ENCODE measurements at places on chromosomes 7 and 10. TPM values are rescaled to one million over a fixed set of nuclear protein-coding genes. Genes with fewer than 3 reads are reported as not detected.

GRCh38 chr7:94562525-94562924, 52.9 kb downstream of the CASD1 start:
- no peak for DNase-seq

DNA sequence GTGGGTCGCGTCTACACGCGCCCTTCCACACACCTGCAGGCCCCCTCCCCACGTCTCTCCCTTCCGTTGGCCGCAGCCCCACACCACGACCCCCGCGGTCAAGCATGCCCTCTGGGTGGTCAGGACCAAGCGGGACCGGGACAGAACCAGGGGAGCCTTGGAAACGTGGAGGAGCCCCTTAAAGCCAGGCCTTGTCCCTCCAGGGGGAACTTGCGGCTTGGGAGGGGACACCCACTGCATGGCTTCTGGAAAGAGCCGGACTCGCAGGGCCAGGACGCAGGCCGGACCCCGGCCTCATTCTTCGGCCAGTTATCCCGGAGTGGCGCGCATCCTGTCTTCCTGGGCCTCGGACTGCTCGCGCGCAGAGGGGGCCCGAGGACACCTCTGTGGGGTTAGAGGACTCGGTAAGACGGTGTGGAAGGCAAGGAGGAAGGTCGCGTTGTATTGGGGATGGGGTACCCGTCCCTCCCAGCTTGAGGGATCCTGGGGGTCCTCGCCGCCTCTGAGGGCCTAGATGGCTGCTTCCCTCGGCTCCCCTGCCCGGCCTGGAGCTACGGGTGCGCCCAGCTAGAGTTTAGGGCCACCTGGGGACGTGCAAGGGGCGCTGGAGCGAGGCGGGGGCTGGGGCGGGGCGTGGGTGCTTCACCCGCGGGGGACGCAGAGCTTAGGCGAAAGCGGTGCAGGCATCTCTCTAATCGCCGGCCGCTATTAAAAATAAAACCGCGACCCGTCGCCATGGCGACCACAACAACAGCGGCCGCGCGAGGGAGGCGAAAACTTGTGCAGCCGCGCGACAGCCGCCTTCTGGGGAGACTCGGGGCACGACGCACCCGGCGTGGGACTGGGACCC, 1.8 kb upstream of the PDGFA start:
- DNase-seq = no peak

DNA sequence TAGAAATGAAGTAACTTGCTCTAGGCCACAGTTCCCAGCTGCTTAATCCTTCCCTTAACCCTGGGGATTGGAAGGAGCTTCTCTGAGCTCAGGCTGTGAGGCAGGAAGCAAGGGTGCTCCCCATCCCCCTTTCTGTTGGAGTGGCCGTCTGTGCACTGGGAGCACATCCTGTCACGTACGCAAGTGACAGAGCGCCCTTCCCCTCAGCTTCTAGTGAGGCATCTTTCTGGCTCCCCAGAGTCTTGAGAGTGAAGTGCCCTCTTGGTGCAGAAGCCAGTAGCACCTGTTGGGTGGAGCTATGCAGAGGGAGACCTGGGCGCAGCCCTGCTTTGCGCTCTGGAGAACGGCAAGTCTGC, 47.8 kb downstream of the SHH start:
- peak; percentile 81 for DNase-seq

DNA sequence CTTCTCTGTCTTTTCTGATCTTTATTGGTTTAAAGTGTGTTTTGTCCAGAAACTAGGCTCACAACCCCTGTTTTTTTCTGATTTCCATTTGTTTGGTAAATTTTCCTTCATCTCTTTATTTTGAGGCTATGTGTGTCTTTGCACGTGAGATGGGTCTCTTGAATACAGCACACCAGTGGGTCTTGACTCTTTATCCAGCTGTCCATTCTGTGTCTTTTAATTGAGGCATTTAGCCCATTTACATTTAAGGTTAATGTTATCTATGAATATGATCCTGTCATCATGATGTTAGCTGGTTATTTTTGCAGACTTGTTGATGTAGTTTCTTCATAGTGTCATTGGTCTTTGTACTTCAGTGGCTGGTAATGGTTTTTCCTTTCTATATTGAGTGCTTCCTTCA, 10.1 kb downstream of the TEX36 start:
- no peak for DNase-seq

GRCh38 chr7:1352656-1353271, 106.5 kb downstream of the MICALL2 start:
- no peak for DNase-seq

DNA sequence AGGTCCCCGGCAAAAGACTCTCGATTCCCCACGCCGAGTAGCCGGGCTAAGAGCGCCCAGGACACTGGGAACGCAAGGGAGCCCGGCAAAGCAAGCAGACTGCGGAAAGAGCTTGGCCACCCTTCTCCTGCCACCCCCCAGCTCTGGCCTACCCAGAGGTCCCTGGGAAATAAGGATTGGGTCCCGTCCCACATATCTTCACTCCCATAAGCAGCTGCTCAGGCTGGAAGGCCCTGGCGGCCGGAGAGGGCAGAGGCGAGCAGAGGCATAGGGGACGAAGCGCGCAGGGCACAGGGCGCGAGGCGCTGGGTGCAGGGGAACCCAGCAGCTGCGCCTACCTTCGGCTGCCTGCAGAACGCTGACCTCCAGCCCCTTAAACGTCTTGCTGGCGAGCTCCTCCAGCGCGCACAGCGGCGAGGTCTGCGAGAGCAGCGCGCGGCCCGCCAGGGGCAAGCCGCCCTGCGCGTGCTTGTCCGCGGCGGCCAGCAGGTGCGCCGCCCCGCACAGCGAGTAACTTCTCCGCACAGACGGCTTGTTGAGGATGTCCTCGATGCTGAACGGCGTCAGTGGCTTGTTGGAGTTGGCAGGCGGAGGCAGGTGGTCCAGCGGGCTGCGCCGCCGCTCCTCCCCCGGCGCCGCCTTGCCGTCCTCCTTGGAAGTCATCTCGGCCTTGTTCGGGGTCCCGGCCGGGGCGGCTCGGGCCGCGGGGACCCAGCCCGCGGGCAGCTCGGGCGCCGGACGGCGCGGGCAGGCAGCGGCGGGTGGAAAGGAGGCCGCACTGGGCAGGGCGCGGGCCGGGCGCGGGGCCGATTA, 904 bp downstream of the LBX1 start:
- DNase-seq = no peak

DNA sequence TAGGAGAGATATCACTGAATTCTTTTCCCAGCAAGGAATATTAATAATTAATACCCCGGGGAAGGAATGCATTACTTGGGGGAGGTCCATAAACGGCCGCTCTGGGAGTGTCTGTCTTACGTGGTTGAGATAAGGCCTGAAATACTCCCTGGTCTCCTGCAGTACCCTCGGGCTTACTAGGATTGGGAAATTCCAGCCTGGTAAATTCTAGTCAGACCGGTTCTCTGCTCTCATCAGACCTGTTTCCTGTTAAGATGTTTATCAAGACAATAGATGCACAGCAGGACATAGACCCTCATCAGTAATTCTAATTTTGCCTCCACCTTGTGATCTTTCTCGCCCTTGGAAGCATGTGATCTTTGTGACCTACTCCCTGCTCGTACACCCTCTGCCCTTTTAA, 162.8 kb upstream of the KCND2 start:
- DNase-seq = no peak

- no peak for DNase-seq
These were observed 20.5 kb upstream of the CFAP70 start for GRCh38 chr10:73379064-73379748.

DNA sequence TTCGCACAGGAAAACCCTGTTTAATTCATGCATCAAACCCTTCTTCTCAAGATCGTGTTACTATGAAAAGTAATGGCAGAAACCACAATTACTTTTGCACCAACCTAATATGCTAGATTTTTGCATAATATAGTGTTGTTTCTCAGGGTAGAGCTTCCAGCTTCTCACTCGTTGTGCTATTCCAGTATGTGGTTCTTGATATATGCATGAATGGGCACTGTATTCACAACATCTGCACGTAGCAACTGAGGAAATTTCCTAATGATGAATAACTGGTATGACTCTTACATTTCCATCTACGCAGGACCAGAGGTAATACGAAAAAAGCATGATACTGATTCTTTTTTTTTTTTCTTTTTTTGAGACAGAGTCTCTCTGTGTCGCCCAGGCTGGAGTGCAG, 326.6 kb upstream of the GALNT17 start:
- DNase-seq = no peak

DNA sequence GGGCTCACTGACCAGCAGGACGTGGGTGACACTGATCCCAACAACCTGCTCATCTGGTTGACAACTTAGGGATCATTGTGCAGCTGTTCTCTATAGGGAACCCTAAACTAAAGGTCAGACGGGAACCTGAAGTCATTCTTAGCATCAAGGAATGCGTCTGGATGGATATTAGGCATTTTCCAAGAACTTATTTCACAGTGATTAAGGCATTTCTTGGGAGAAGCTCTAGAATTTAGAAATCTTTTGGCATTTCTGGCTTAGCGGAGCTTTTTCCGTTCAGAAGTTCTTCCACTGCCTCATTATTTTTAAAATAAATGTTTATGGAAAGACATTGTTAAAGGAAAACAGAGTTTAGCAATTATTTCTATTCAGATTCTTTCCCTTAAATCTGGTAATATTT, 303.3 kb upstream of the IGFBP3 start:
- no peak for DNase-seq

- DNase-seq = no peak
These were observed 1.5 kb upstream of the ZNF438 start for GRCh38 chr10:31033147-31033546.

DNA sequence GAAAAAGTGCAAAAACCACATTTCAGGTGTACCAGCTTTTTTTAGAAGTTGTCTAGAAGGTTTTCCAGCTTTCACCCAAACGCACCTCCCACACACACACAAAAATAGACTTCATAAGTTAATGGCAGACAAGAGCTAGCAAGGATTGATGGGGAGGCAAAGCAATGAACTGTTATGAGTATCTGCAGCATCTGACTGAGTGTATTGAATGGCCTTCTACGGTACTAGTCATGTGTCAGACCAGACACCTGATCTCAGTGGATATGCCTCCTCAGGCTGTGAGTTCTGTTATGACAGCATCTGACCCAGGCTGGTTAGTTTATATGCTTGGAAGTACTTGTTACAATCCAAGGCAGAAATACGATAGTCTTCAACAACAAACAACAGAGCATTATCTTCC, 406.1 kb upstream of the AUTS2 start:
- no peak for DNase-seq

GRCh38 chr7:150397346-150398107, 18.4 kb downstream of the ZNF775 start:
- peak; percentile 59 for DNase-seq

- DNase-seq = no peak
These were observed 153.5 kb downstream of the PIP4K2A start for GRCh38 chr10:22560913-22561239.

DNA sequence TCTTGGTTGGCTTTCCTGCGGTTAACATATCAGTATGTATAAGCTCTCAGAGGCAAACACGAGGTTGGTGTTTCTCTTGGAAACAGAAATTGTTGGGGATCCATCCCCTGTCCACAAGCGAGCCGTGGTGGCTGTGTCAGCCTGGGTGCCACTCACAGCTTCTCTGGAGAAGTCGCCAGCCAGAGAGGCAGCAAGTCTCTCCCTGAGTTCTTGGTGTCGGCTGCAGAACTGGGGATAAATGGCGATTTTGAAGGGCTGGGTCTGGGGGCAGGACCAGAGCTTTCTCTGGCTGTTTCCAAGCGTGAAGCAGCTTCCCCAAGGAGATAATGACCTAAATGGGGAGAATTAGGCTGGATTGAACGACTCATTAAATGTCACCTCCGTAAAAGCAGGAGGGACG, 335.3 kb downstream of the GLRX3 start:
- DNase-seq = no peak

DNA sequence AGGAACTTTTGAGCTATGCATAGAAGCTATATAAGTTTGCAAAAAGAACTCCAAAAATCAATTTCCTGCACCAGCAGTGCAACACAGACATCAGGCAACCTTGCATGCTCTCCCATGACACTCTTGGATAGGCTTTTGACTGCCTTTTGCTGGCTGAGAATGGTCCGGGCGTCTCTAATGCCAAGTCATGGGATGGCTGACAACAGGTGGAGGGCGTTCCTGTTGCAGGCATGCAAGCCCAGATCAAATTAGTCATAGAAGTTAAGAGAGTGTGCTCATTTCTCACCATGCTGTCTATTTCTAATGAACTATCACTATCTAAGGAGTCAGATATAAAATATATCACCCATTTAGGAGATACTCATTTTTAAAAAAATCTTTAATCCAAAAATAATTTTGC, 8.4 kb downstream of the PLCE1 start:
- DNase-seq = no peak

- no peak for DNase-seq
These were observed 9.6 kb downstream of the DENND2A start for GRCh38 chr7:140631021-140631420.

DNA sequence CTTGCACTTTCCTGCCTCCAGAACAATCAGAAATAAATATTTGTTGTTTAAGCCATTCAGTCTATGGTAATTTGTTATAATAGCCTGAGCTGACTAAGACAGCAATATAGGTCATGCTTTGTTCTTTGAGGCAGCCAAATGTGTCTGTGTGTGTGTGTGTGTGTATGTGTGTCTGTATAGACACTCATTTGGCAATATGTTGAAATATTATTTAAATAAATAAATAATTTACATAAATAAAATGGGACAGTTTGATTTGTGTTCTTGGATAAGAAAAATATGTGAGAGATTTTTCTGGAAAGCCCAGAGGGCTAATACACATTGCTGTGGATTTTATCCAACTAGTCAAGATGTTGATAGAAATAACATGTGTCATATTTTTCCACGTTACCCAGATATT, 140.2 kb downstream of the PTN start:
- DNase-seq = no peak

GRCh38 chr7:96017877-96018276, 245.5 kb downstream of the DYNC1I1 start:
- DNase-seq = no peak

GRCh38 chr10:91540733-91541132, 92.1 kb downstream of the PPP1R3C start:
- DNase-seq = no peak

GRCh38 chr7:70586822-70587221, 545.1 kb upstream of the GALNT17 start:
- no peak for DNase-seq

DNA sequence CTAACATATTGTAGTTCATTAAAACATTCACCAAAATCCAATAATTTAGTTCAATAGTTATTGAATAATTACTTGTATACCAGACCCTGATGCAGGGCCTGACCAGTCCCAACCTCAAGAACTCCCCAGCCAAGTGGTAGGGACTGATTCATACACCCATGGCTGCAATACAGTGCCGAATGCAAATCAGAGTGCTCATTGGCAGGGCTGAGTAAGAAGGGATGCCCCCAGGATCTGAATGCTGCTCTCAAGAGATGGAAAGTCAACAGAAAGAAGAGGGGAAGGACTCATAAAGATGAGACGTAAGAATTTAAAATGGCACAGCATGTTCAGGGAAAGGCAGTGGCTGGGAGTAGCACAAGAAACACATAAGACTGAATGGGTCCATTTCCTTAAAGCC, 29.9 kb downstream of the ZNF438 start:
- DNase-seq = no peak

KIF11 gene
- total RNA-seq = 42.2 TPM

ANK3 gene
- 92.7 TPM for total RNA-seq

AKR1D1 gene
- not detected for total RNA-seq

MYL10 gene
- total RNA-seq = not detected

ASB4 gene
- not detected for total RNA-seq

RNF148 gene
- not detected for total RNA-seq

BAMBI gene
- not detected for total RNA-seq

GNGT1 gene
- total RNA-seq = not detected

SYT15 gene
- 0.81 TPM for total RNA-seq

PLEKHS1 gene
- total RNA-seq = 0.81 TPM

EBLN1 gene
- not detected for total RNA-seq

TMEM270 gene
- total RNA-seq = not detected

ITIH2 gene
- not detected for total RNA-seq

SORCS1 gene
- total RNA-seq = not detected

C10orf105 gene
- not detected for total RNA-seq

UCN3 gene
- total RNA-seq = not detected

Data from natural killer cell treated with Interleukin-12 subunit alpha and Interleukin-12 subunit beta and Interleukin-15 and Interleukin-18, amount 100 ng/mL, for 72 hours (primary cell).